MCF 10A (cell line): ENCODE measurements at places on chromosomes 7 and 10. TPM values are rescaled to one million over a fixed set of nuclear protein-coding genes. Genes with fewer than 3 reads are reported as not detected.

The UPK3BL2 gene
- total RNA-seq: 17.4 and 20.0 TPM in 2 replicates

The MNX1 gene
- total RNA-seq: 0.42 and 0.47 TPM in 2 replicates

The TUBB8 gene
- not detected in 2 replicates for total RNA-seq

The FKBP9 gene
- 111 and 139 TPM in 2 replicates for total RNA-seq

The MGMT gene
- total RNA-seq: 16.5 and 18.0 TPM in 2 replicates

The SOSTDC1 gene
- total RNA-seq: not detected in 2 replicates

The AKR1C8 gene
- total RNA-seq: 0.27 TPM in 1 of 2 replicates, not detected in the other

The ZNF117 gene
- total RNA-seq: 3.2 and 4.8 TPM in 2 replicates

The UCN3 gene
- total RNA-seq: not detected in 2 replicates

The INA gene
- total RNA-seq: not detected in 2 replicates

The SMKR1 gene
- 12.4 and 17.1 TPM in 2 replicates for total RNA-seq

The CALCR gene
- total RNA-seq: not detected in 2 replicates
